ENCODE measurements at places on chromosomes 3 and 15.

- DNase-seq = no peak
Measured at GRCh38 chr15:38197553-38197952, 55.1 kb upstream of the SPRED1 start.

DNA sequence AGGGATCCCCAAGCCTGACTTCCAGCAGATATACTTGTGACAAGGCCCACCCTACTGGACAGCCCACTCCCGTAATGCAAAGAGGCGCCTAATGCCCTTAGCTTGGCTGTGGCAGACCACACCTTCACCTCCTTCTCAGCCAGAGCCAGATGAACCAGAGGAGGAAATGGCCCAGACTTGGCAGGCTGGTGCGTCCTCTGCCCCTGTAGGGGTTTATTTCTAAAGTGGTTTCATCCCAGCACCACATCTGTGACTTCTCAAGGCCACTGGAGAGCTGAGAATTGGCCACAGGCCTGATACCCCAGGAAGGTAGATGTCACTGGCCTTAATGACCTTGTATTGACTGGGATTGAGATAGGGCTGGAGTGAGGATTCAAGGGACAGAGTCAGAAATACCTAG is 29.5 kb downstream of the BOC start:
- no peak for DNase-seq

- no peak for DNase-seq
Measured at GRCh38 chr15:60520013-60520824, 41.3 kb upstream of the ICE2 start.

- no peak for DNase-seq
Measured at GRCh38 chr3:39601241-39601640, 133.8 kb downstream of the MOBP start.

DNA sequence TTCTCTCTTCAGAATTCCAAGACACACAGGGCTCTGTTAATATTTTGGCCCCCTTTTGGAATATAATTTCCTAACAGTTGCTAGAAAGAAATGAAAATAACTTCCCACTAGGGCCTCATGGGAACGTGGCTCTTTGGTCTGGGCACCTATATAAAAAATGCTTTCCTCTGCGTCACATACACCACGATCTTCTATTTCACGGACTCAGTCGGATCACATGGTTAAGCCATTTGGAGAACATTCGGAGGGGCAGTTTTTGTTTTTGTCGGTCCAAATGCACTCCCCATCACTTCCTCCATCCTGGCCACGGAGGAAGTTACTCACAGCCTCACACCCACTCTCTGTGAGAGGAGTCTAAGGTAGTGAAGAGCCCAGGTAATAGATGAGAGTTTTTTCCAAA is 21.0 kb downstream of the TMEM44 start:
- DNase-seq = no peak

DNA sequence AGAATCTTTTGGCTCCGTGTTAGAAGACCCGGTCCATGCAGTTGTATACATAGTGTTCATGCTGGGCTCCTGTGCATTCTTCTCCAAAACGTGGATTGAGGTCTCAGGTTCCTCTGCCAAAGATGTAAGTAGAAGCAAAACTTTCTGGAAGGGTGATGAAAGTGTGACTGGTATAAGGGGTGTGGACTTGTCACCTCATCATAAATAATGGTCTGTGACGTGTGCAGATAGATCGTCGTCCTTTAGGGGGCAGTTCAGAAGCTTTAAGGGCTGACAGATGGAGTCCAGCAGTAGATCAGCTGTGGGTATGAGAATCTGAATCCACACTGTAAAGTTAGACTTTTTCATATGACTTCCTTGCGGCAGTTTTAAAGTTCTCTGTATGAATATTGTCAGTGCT is 15.3 kb downstream of the SEC61A1 start:
- peak; percentile 71 for DNase-seq

- peak; percentile 40 for DNase-seq
Measured at GRCh38 chr3:69326855-69327300, 59.0 kb downstream of the FRMD4B start.
